ENCODE measurements at places on chromosomes 6 and 20.
A peak's percentile ranks its signal among the peaks of the same experiment; 100 is the strongest.

- H3K27me3 ChIP-seq, result no peaks in the 10 kb centered on the region
- H3K27ac ChIP-seq, result no peak overlapping the region
- H3K4me3 ChIP-seq, result no peak overlapping the region
- no peaks in the 10 kb centered on the region for H3K4me1 ChIP-seq
- DNase-seq, result no peak
Observed at GRCh38 chr6:126372626-126373025, 32.7 kb downstream of the CENPW start.

DNA sequence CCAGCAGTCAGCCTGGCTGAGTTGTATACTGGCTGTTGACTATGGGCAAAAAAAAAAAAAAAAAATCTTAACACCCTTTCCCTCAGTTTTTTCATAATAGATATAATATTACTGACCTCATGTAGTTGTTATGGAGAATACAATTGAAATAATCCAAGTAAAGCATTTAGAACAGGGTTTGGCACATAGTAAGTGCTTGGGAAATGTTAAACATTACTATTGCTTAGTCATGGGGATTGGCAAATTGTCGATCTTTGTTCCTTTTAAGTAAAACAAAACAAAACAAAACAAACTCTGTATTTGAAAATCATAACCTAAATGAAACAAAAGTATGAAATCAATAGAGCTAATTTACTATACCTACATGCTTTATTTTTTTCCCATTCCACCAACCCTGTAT is 458.4 kb downstream of the GRIK2 start:
- no peak for DNase-seq
- no peak overlapping the region for H3K4me3 ChIP-seq
- H3K27ac ChIP-seq, result no peak overlapping the region

DNA sequence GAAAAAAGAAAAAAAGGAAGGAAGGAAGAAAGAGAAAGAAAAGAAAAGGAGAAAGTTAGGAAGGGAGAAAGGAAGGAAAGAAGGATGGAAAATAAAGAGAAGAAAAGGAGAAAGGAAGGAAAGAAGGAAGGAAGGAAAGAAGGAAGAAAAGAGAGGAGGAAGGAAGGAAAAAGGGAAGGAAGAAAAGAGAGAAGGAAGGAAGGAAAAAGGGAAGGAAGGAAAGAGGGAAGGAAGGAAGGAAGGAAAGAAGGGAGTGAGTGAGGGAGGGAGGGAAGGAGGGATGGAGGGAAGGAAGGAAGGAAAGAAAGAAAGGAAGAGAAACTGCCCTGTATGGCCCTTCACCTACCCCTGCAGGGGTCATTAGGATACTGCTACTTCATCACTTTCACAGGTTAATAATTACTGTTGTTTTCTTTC is 12.9 kb upstream of the IGF2R start:
- DNase-seq, result no peak
- H3K27me3 ChIP-seq, result peaks cover 7% of the 10 kb centered on the region
- H3K36me3 ChIP-seq, result no peaks in the 10 kb centered on the region
- no peak overlapping the region for H3K4me3 ChIP-seq

DNA sequence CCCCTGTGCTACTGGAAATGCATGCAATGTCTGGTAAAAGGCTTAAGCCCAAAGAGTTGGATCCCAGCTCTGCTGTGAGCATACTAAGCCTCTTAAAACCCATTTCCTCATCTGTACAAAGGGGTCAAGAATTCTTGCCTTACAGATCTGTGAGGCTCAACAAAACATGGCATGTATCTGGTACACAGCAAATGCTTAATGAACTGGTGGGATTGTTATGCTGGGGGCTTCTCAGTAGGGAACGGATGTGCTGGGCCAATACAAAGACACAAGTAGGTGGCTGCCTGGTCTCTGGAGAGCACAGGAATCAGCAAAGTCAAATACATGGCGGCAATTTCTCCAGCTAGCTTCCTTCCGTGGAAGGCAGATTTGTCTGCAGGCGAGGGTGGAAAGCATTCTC is 62.3 kb downstream of the LAMP5 start:
- DNase-seq, result no peak
- no peaks in the 10 kb centered on the region for H3K4me1 ChIP-seq
- peaks cover 9% of the 10 kb centered on the region for H3K27me3 ChIP-seq
- no peak overlapping the region for H3K4me3 ChIP-seq
- H3K36me3 ChIP-seq, result no peaks in the 10 kb centered on the region
- H3K27ac ChIP-seq, result no peak overlapping the region

- no peak overlapping the region for H3K4me3 ChIP-seq
- H3K27me3 ChIP-seq, result no peaks in the 10 kb centered on the region
- H3K4me1 ChIP-seq, result no peaks in the 10 kb centered on the region
- H3K27ac ChIP-seq, result no peak overlapping the region
Observed at GRCh38 chr6:63516186-63516944, 55.9 kb upstream of the LOC128125822 start.

GRCh38 chr6:75694406-75694805 is 54.6 kb upstream of the MYO6 start:
- no peak for DNase-seq
- H3K4me1 ChIP-seq, result no peaks in the 10 kb centered on the region
- no peak overlapping the region for H3K4me3 ChIP-seq
- no peaks in the 10 kb centered on the region for H3K27me3 ChIP-seq
- no peak overlapping the region for H3K27ac ChIP-seq
- peaks cover 31% of the 10 kb centered on the region for H3K36me3 ChIP-seq

DNA sequence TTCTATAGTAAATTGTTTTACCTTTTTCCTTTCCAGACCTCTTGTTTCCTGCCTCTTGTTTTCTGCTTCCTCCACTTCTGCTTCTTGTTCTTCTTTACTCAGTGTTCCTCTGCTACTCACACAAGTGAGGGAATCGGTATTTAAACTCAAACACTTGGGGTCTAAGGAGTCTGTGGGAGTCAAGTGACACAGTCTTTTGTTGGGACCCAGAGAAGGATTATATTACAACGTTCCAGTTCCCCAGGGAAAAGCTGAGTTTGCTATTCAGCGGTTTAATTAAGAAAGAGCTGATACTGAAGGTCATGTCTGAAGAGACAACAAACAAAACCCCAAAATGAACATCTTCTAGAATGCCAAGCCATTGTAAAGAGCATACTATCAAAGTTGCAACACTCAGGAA is 107.8 kb upstream of the CITED2 start:
- peak; percentile 49 for DNase-seq
- H3K27me3 ChIP-seq, result no peaks in the 10 kb centered on the region
- H3K27ac ChIP-seq, result no peak overlapping the region
- H3K4me1 ChIP-seq, result no peaks in the 10 kb centered on the region

- no peak for DNase-seq
- peak overlapping the region; percentile 17 for H3K27ac ChIP-seq
- H3K4me3 ChIP-seq, result peak overlapping the region; percentile 95
- no peaks in the 10 kb centered on the region for H3K27me3 ChIP-seq
- peaks cover 4% of the 10 kb centered on the region for H3K4me1 ChIP-seq
Observed at GRCh38 chr20:49916146-49917002, 1.0 kb upstream of the SPATA2 start.

- no peaks in the 10 kb centered on the region for H3K27me3 ChIP-seq
- DNase-seq, result no peak
- H3K4me1 ChIP-seq, result peaks cover 1% of the 10 kb centered on the region
Observed at GRCh38 chr20:62118113-62119043, 3.9 kb upstream of the LSM14B start.

Data from SJCRH30 (cell line).